KBM-7 (cell line): ENCODE measurements at places on chromosomes 13 and 19.
A peak's percentile ranks its signal among the peaks of the same experiment; 100 is the strongest.

- no peak for DNase-seq
Measured at GRCh38 chr19:49981603-49982593, 20.9 kb upstream of the SIGLEC11 start.

GRCh38 chr19:51460164-51460992 lies 2.1 kb upstream of the SIGLEC8 start:
- peak; percentile 72 for DNase-seq

GRCh38 chr19:6464070-6464873 lies at the start of gene CRB3:
Gene CRB3 (plus strand): TSS chr19:6464271. CDS start chr19:6464702, 431 bp downstream.
- DNase-seq = no peak

DNA sequence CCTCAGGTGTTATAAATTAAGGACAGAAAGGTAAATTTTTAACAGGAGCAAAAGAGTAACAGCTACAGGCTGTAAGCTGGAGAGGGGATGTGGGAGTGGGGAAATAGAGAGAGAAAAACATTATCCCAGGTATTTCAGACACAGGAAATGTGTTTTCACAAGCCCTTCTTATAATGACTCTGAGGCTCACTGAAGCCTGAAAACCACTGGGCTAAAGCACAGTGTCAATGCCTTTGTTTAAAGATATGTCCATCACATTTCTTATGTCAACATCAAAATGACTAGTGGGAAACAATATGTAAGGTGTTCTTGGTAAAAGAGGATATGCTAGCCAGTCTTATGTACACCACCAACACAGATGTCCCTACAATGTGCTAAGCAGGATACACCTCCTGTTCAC lies 365.9 kb downstream of the FGF14 start:
- no peak for DNase-seq

DNA sequence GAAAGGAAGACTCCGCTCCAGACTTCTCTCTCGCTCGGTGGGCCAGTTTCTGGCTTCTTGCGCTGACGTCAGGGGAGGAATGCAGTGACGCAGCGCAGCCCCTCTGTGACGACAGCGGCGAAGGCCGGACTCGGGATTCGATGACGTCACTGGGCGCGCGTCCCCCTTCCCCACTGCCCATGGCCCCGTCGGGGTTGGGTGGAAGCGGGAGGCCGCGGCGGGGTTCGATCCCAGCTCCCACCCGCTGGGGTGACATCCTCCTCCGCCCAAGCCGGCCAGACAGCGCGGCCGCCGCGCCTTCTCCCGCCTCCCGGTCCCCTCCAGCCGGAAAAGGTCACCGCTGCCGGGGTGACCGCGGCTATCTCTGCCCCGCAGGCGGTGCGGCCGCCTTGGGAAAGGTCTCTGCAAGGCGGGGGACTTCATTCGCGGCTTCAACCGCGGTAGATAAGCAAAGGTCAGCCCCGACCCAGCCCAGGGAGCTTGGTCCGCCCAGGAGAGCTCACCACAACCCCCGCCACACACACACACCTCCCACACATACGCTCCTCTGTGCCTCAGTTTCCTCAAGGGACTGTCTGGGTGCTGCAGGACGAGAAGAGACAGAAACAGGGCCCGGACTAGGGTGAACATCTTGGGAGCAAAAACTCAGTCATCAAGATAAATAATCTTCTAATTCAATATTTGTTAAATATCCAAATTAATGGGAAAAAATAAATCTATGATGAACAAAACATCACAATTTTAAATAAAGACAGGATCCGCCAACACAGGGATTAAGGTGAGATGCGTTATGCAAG lies 844 bp upstream of the RFX1 start:
- no peak for DNase-seq

DNA sequence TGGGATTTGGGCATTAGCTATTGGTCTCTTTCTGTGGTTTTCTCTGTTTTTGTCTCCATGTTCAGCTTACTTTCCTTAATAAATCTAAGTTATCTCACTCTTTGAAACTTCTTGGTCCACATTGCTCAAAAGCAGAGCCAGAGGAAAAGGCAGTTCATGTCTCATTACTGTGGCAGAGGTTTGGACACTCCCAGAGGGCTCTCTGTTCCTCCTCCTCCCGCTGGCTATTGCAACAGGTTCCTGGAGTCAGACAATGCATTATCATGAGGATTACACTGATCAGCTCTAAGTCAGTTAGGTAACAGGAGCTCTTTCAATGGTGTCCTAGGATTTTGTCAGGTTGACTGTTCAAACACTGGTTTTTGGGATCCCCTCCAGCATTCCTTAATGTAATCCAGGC lies 298.8 kb downstream of the NDFIP2 start:
- DNase-seq = no peak

DNA sequence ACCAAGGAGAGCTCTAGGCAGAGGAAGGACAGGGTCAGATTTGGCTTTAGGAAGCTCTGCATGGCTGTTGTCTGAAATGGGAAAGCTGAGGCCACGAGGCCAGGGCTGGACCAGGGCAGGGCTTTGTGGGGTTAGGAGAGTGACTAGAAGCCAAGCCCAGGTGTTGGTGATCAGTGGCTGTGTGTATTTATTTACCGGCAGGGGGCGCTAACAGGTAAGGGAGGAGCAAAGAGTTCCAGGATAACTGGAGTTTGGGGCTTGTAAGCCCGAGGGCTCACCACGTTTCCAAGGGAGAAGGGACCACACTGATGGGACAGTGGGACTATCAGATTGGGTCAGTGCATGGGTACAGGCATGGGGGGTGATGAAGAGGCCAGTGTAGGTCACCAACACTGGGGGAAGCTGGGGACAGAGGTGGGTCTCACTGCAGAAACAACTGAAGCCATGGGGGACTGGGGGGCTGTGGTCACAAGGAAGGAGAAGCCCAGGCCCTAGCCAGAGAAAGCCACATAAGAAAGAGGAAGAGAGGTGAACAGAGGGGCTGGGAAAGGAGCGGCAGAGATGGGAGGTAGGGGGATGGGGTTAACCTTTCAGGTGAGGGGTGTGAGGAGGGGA lies 3.9 kb downstream of the TMEM147 start:
- DNase-seq = peak; percentile 67

DNA sequence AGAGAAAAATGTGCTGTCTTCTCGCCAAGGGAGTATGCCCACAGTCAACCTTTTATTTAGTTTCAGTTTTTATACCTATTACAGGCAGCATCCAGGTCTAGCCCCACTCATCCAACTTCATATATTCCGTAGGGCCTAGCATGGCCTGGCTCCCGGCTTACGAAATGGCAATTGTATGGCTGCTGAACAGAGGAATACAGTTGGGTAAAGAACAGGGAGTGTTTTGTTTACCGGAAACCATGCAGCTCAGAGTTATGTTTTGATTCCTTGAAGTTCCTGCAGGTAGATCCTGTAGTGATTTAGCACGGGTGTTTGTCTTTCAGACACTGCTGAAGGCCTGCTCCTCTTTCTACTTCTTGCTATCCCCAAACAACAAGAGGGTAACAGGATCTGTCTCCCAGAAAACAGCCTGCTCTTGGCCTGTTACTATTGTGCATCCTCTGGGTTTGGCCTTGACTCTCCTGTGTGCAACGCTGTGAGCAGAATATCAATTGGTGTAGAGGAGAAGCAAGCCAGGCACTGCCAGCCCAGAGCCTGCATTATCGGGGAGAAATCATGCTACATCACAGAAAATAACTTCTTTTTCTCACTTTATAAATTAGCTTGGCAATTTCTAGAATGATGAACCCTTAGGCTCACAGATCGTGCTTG lies 32.4 kb downstream of the OLFM4 start:
- no peak for DNase-seq

DNA sequence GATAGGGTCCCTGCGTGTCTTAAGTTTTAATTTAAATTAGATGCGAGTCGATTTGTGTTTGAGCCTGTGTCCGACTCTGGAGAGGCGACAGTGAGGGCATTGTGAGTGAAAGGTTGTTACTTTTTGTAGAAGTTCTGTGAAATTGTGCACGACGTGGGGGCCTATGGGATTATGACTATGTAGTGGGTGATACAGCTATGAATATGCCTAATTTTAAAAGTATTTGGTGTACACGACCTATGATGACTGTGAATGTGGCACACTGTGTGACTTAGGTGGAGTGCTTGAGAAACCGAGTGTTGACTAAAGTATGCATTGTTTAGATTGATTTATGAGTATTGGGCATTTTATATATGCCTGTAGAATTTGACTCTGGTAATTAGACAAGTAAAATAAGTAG lies 646 bp downstream of the ZNF567 start:
- no peak for DNase-seq

- no peak for DNase-seq
Measured at GRCh38 chr19:20612711-20613316, 47.2 kb upstream of the ZNF737 start.

- peak; percentile 89 for DNase-seq
Measured at GRCh38 chr19:8252922-8253589, 43.9 kb downstream of the CERS4 start.

- DNase-seq = no peak
Measured at GRCh38 chr13:73742982-73743381, 391.2 kb downstream of the KLF12 start.

GRCh38 chr19:8615024-8615423 lies 4.5 kb upstream of the ADAMTS10 start:
- DNase-seq = no peak

DNA sequence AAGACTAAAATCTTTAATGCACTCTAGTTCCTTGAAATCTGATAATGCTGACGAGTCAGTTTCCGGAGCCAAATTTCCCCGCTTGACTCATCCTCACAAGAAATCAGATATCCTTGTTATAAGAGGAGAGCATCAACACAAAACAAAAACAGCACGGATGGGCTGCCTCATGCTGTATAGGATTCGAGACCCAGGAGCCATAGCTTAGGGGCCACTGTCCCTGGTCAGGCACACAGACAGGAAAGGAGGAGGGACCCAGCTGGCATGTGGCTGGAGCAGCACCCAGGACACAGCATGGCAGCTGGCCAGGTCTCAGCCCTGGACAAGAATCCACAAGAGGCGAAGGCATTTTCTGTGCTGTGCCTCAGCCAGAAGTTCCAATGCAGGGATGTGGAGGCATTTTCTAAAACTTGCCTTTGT lies 110.2 kb upstream of the SPATA13 start:
- DNase-seq = no peak

GRCh38 chr13:32824675-32825074 lies 191.5 kb upstream of the KL start:
- DNase-seq = no peak

GRCh38 chr13:35716186-35716585 lies 239.7 kb upstream of the MAB21L1 start:
- DNase-seq = no peak

DNA sequence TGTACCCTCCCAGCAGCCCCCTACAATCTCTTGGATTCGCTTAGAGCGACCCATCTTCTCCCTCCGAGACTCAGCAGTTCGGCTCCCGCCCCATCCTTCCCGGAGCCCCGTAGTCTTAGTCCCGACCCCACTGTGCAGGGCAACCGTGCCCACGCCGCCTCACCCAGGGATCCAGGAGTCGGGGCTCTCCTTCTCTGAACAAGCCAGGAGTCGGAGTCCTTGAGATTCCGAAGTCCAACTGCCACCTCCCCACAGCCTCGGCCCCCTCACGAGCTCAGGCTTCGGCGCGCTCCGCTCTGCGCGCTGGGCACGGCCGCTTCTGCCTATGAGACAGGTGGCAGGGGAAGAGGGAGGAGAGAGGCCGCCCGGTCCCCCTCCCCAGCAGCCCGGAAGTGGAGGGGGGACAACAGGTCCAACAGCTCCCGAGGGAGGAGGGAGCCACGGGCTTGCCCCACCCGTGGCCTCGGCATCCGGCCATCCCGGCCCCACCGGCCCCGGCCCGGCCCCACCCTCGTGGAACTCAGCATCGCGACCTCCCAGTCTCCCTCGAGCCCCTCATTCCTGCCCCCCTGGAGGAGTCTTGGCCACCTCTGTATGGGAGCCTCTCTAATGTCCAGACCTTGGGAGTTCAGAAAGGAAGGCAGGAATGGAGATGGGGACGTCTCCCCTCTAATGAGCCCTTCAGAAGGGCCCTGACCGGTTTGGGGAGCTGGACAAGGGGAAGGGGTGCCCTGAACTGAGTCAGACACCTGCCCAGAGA lies at the start of gene PHLDB3:
PHLDB3 (minus strand) TSS at position 321 of the 760 bp plus-strand sequence. CDS start 628 bp downstream, outside the sequence.
- DNase-seq = no peak

- DNase-seq = no peak
Measured at GRCh38 chr19:3149526-3150505, 14.0 kb downstream of the GNA15 start.

- no peak for DNase-seq
Measured at GRCh38 chr13:36242761-36243160, 28.4 kb upstream of the SOHLH2 start.

GRCh38 chr13:49071341-49071937 lies 95.7 kb downstream of the FNDC3A start:
- DNase-seq = no peak

DNA sequence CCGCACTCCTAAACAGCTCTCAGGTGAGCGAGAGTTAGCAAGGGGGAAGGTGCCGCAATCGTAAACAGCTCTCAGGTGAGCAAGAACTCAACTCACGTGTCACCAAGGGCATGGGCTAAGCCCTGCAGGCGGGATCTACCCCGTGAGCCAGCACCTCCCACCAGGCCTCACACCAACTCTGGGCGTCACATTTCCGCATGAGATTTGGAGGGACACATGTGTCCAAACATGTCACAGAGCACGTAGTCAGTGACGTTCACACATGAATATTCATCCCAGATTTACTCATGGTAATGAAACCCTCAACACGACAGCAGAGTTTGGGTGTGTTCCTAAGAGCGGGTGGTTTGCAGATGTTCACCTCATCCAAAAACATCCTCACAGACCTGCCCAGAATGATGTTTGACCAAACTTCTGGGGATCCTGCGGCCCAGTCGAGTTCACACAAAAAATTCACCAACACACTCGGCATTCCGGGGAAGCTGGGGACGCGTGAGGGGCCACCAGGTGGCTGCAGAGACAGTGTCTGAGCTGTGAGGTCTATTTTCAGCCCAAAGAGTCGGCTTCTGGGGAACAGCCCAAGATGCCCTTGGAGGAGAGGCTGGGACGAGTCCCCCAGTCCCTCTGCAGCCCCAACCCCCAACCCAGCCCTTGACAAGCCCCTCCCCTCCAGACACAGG lies 19.6 kb downstream of the C2CD4C start:
- DNase-seq = no peak

DNA sequence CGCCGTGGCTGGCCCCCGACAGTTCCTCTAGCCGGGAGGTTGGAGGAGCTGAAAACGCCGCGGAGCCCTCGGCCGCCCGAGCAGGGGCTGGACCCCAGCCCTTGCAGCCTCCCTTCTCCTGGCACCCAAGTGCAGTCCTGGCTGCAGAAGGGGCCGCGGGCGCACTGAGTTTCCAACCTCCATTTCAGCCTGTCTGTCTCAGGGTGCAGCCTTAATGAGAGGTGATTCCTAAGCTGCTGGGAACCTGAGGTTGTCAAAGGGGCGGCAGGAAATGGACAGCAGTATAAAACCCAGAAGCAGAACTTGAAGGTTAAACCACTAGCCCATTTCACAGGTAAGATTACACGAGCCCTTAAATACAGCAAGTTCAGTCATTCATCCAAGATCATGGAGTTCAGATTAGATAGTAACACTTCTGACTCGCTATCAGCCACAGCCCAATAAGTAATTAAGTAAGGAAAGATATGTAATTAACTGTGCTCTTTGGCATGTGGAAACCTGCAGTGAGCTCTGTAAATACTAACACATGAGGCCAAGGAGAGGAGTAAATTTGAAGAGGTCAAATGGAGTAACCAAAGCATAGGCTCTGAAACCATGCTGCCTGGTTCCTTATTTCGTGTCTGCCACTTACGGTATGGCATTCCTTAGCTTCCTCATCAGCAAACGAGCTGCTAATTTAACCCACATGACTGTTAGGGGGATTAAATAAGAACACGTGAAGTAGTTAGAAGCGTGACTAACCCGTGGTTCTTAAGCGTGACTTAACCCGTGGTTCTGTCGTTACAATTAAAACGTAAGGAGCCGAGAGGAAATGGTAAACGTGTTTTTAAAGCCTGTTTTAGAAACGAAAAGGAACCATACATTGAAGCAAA lies 686 bp downstream of the SETDB2 start:
- peak; percentile 87 for DNase-seq

GRCh38 chr19:10553943-10554381 lies 10.3 kb downstream of the ATG4D start:
- no peak for DNase-seq

- no peak for DNase-seq
Measured at GRCh38 chr19:47679251-47679900, 33.8 kb upstream of the EHD2 start.
